NCI-H774 (cell line): ENCODE measurements at places on chromosomes 5 and 9.

DNA sequence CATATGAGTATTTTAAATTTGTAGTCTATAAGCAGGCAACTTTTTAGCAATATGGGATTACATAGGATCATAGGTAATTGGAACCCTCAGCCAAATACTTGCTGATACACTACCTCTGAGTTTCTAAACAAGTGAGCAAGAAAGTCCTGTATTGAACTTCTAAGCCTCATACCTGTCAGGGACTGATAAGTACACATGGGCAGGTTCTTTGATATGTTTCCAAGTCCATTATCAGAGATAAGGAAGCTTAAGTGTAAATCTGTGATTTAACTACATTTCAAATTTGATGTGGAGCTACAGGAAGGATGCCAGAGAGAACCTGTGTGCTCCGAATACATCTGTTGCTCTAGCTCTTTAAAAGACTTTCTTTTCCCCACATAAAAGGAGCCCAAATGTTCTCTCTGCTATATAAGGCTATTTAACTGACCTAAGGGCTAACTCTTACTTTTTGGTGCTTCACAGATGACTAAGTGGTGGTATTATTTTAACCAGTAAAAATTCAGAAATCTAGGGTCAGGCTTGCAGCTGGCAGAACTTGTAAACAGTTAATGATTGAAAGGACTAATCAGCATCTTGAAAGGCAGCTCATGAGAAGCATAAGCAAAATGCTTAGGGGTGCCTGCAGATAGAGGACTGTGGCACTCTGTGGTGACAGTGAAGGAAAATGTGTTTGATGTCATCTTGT, 228.6 kb downstream of the NR3C1 start:
- DNase-seq = no peak

DNA sequence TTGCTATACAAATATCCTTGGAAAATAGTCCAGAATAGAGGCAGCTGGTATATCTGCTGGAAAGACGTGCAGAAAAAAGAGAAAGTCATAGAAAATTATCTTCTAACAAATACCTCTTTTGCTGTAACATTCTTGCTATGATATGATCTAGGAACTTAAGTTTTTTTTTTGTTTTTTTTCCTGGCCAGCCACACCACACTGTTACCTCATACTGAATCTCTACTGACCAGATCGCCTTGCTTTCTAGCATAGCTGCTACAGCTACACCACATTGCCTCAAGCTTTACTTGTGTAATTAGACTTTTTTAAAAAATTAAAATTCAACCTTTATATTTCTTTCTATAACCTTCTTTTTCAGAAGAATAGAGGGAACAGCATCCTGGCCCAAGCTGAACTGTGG, 142.2 kb upstream of the PRLR start:
- no peak for DNase-seq

DNA sequence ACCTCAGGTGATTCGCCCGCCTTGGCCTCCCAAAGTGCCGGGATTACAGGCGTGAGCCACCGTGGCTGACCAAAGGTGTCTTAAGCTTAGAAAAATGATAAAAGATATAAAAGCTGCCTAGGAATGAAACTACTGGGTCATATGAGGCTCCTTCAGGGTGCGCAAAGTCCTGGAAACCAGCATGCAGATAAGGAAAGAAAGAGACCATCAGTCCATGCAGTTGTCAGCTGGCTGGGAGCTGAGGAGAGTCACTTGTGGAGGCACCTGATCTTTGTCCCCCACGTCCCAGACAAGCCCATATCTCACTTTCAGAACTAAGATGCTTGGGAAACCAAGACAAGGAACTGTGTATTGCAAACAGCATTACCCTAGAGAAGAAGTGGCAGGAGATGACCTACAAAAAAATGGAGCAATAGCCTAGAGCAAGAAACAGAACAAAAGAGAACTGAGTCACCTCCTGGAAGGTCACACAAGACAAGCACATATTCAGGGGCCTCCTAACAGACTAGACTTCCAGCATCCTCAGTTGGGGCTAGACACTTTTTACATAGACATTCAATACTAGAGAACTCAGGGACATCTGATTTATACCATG, 2.8 kb upstream of the CCDC125 start:
- DNase-seq = no peak

DNA sequence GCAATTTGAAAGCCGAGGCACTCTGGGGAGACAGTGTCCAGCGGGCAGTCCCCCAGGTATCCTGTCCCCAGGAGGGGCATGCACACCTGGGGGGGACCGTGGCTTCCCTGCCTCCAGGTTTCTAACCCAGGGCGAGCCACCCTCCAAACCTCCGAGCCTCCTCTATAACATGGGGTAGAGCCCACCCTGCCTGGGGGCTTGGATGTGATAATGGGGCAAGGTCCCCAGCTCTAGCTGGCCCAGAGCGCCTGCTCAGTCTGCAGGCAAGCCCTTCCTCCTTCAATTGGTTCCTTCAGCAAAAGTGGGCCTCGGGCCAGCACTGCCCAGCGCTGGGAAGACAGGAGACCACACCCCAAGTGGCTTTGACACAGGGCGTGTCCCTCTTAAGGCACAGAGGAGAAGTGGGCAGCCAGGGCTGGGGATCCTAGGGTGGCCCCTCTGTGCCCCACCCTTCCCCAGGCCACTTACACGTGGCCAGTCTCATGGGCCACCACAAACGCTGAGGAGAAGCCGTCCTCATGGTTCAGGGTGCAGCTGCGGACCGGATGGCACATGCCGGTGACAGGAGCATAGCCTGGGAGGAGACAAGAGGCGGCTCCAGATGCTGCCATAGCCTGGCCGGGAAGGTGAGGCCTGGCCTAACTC, 94.3 kb downstream of the ZNF354C start:
- DNase-seq = no peak

- DNase-seq = no peak
Observed at GRCh38 chr5:59591162-59591561, 302.4 kb downstream of the PDE4D start.

GRCh38 chr5:111511831-111512374, 432 bp downstream of the STARD4 start:
- DNase-seq = no peak

- no peak for DNase-seq
Observed at GRCh38 chr5:54785729-54786591, 199.4 kb downstream of the ESM1 start.

DNA sequence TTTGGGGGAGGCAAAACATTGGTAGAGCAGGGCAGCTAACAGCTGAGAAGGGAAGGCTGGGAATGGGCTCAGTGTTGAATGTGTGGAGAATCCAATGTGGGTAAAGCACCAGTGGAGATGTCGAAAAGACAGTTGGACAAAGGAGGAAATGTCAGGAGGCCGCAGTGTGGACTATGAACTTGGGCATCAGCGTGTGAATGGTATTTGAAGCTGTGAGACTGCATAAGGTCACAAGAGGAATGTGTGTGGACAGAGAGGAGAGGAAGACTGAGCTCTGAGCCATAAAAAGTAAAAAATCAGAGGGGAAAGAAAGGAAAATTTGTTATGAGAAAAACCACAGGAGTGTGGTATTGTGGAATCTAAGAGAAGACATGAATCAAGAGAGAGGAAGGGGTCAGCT, 99.4 kb upstream of the ADAMTS16 start:
- DNase-seq = no peak

GRCh38 chr5:173670130-173670651, 53.7 kb upstream of the BOD1 start:
- DNase-seq = no peak

DNA sequence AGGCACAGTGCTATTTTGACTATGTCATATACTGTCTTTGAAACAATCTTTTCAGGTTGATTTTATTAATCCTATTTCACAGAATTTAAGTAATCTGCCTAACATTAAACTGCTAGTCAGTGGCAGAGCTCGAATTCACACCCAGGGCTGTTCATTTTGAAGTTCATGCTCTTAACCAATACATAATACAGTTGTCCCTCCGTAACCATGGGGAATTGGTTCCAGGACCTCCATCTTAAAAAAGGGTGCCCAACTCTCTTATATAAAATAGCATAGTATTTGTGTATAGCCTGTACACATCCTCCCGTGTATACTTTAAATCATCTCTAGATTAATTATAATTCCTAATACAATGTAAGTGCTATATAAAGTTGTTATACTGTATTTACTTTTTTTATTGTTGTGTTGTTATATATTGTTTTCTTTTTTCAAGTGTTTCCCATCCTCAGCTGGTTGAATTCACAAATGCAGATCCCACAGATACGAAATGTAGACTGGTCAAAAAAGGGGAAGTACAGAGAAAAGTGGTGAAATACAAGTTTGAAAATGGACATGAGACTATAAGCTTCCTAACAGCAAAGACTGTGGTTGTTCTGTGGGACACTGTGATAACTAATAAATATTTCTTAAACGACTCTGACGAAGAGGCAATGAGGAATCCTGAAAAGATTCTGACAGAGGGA, 18.3 kb downstream of the RFX3 start:
- peak; percentile 69 for DNase-seq

- DNase-seq = peak; percentile 79
Observed at GRCh38 chr9:76905791-76906646, at the start of gene PRUNE2. TSS of gene PRUNE2 (minus strand) at chr9:76906114. CDS start at chr9:76905963, 151 bp downstream.

DNA sequence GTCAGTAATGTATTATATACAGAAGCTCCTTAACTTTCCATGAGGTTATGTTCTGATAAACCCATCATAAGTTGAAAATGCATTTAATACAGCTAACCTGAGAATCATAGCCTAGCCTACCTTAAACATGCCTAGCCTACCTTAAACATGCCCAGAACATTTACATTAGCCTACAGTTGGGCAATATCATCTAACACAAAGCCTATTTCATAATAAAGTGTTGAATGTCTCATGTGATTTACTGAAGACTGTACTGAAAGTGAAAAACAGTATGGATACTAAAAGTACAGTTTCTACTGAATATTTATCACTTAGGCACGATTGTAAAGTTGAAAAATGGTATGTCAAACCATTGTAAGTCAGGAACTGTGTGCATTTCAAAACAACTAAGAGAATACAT, 1.6 kb downstream of the GM2A start:
- no peak for DNase-seq

DNA sequence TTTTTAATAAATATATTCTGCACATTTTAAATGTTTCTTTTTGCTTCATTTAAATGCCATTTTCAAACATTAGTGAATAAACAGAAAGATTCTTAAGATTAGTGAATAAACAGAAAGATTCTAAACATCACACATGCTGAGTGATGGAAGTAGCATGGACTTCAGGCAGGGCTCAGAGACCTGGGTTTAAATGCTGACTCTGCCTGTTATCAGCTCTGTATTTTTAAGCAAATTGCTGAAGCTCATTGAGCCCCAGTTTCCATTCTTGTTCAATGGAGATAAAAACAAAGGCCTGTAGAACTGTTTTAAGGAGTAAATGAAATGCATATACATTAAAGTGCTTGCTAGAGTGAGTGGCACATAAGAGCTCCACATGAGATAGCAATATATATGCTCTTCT, 8.1 kb upstream of the LVRN start:
- no peak for DNase-seq

- no peak for DNase-seq
Observed at GRCh38 chr9:124084087-124084486, 72.5 kb downstream of the LHX2 start.

GRCh38 chr9:95627802-95628201, 111.0 kb upstream of the PTCH1 start:
- DNase-seq = no peak

GRCh38 chr5:169024421-169024820, 276.5 kb downstream of the SLIT3 start:
- no peak for DNase-seq

DNA sequence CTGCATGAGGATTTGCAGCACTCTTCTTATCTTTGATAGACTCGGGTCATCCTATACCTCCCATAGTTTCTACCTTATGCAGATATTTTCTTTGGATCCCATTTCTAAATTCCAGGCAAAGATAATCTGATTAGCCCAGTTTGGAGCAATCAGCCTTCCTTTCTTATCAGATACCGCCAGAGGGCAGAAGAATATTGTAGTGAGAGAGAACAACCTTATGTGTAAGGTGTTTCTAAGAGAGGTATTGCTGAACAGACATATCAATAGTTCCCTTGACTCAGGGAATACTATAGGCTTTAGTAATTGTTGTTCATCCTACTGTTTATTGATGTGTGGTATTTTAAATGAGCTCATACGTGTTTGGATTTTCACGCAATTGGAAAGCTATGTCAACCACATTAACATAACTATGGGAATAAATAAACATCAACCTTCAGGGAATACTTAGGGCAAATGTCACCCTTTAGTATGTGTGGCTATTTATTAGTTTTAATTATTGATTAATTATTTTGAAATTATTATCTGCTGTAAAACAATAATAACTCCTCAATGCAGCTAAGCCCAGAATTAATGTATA, 1435.2 kb upstream of the CDH9 start:
- no peak for DNase-seq

DNA sequence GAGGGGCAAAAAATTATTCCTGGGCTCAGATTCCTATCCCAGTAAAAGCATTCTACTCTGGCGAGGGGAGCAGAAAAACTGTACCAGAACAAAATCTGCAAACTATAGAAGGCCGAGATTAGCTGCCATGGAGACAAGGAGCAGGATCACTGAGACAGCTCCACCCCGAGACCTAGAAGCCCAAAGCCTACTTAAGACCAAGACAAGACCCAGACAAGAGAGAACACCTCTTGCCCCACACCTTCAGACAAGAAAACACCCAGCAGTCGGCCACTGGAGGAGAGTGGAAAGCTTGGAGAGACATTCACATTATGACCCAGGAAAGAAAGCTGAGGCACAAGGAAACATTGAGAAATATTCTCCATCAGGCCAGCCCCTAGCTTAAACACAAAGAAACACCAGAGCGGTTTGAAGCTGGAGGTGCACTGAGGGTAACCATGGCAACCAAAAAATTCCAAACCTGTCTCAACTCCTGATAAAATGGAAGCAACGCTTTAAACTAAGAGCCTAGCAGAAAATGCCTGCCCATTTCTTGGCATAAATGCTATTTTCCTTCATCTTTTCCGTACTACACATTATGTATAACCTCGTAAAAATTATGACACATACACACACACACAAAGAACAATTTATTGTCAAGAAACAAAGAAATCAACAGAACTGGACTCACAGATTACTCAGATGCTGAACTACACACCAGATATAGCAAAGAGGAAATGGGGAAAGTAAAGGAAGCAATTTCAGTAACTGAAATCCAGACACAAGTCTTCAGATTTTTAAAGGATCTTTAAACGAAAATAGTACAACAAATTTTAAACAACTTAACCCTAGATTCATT, 53.8 kb upstream of the FTMT start:
- no peak for DNase-seq

DNA sequence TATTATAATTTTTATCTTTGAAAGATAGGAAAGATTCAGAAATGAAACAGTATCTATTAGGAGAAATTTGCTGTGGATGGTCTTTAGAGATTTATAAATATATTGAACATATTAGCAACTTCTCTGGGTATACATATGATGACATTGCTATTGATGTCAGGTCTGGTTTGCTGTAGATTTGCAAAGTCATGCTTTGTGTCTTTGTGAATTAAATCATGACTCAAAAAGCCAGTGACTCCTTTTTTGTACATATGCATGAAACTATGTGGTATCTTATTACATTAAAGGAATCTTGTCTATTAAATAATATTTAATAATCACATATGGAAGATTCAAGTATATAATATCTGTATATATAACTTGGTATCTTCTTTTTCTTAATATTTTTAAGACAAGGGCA, 141.9 kb downstream of the ST8SIA4 start:
- DNase-seq = no peak

GRCh38 chr9:120014796-120015195, 565.2 kb downstream of the CDK5RAP2 start:
- DNase-seq = no peak

- DNase-seq = no peak
Observed at GRCh38 chr5:123756318-123756665, 244.3 kb downstream of the CSNK1G3 start.
